ENCODE measurements at places on chromosomes 6 and 20.

GRCh38 chr6:37514321-37514771, 14.7 kb upstream of the CCDC167 start:
- DNase-seq = no peak

DNA sequence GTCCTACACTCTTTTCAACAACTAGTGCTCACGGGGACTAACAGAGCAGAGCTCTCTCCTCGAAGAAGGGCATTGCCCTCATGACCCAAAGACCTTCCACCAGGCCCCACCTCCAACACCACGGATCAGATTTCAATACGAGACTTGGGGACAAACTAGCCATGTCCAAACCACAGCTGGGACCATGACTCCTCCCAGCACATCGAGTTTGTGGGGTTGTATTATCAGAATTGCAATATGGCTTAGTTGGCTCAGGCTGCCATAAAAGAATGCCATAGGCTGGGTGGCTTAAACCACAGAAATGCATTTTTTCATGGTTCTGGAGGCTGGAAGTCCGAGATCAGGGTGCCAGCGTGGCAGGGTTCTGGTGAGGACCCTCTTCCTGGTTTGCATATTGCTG, 189.7 kb upstream of the PMEPA1 start:
- no peak for DNase-seq

DNA sequence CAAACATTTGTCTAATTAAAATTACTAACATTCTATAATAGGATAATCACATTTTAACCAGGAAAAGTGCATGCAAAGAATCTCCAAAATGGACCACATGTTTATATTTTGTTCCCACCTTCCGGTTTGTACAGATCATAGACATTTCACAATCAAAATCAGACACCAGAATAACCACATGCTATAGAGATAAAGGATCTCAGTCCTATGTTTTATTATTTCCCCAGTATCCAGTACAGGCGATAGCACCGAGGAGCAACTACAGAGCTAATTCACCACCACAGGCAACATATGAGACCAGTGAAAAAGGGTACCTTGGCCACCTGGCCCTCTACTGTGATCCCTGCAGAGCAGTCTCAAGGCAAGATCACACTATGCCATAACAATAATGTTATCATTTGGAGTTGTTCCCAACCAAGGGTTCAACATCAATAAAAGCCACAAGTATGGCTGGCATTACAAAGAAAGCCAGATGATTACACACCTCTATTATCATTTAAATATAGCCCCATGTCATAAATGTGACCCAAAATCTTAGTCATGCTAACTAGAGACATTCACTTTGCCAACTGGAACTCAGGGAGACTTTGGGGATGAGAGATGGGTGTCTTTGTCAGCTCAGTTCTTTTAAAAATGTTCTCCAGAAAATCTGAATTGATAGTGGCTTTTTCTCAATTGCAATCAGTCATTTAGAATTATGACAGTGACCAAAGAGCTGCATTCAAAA, 46.7 kb downstream of the RALGAPA2 start:
- DNase-seq = no peak

GRCh38 chr20:16018881-16019280, 554.4 kb downstream of the KIF16B start:
- no peak for DNase-seq

DNA sequence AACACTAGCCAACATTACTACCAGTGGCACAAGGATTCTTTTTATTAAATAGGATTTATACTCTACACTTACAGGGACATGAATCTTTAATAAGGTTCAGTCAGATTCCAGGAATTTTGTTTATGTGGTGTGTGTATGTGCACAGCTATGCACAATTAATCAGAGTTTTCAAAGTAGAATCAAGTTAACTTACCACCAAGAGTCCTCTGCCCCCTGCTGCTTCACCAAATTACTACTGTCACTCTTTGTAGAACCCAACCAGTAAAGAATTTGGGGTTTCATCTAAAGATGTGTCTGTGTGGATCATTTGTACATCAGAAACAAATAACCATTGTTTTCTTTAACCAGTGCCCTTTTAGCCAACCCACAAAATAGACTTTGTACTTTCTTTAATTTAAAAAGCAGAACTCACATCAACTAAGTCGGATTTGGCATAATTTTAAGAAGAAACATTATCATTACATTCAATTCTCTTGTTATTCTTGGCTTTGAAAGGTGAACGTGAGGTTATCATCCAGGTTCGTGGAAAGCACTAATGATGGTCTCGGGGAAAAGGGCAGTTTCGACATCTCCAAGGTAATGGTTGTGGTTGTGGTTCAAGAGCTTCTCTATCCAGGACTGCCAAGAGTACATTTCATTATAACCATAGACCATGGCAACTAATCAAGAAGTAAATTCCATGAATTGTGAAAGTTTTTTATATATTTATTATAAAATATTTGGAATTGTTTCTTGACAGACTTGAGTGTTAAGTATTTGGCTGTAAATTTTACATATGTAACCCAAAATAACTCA, 514.3 kb upstream of the ID4 start:
- no peak for DNase-seq

DNA sequence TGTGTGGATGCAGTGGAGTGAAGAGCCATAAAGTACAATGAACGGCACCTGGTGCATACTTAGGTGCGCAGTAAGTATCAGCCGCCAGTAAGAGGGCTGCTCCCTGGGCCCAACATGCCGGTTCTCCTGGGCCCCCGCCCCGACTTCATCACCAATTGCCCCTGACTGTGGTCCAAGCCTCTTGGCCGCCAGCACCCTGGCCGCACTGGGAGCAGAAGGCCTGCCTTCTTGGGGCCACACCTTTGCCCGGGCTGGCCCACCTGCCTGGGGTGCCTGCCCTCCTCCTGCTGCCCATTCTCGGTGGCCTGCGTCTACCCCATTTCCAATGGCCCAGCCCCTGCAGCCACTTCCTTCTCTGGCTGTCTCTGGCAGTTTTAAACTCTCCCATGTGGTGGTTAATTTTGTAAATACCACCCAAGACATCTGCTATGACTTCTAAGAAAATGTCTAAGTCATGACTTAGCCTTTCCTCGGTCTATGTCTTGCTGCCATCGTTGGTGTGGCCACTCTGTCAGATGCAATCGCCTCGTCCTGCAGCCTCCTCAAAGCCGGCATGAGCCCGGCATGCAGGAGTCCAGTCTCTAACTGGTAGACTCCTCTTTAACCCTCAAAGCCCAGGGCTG, 36.8 kb downstream of the PMEPA1 start:
- no peak for DNase-seq
